Effector memory CD4-positive, alpha-beta T cell (primary cell): ENCODE measurements at places on chromosomes 1 and 21.

DNA sequence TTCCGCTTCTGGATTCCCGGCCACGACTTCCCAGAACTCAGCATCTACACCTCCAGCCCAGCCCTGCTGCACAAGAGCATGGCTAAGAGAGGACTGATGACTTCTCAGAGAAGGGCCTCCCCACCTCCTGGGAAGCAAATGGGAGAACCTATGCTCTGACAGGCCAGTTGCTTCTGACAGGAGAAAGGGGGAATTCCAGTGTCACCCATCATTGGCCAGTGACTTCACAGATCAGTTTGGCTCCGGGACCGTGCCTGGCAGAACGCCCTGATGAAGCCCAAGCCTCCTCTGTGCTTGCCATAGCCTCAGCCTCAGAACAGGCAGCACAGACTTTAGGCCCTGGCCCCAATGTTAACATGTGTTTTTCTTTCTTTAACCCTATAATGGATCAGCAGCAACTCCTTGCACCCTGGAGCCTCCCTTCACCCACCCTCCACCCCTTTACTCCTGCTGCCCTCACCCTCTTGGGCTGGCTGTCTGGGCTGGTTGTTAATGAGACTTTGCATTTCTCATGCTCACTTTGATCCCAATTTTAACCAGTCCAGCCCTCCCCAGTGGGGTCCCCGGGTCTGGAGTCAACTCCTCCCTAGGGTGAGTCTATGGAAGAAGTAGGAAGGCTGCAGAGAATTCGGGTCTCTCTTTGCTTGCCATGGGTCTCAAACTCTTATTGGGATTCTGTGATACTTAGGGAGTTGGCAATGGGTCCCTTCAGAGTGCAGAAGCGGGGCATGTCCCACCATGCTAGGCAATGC lies 42.7 kb upstream of the SLC30A1 start:
- H3K27me3 ChIP-seq, result no peaks in the 10 kb centered on the region
- no peak for DNase-seq
- H3K27ac ChIP-seq, result no peak overlapping the region
- H3K4me3 ChIP-seq, result no peak overlapping the region

GRCh38 chr1:26082020-26082350 lies 14.6 kb upstream of the TRIM63 start:
- no peak for DNase-seq
- no peaks in the 10 kb centered on the region for H3K36me3 ChIP-seq
- no peaks in the 10 kb centered on the region for H3K27me3 ChIP-seq
- no peak overlapping the region for H3K4me3 ChIP-seq
- H3K4me1 ChIP-seq, result no peaks in the 10 kb centered on the region

DNA sequence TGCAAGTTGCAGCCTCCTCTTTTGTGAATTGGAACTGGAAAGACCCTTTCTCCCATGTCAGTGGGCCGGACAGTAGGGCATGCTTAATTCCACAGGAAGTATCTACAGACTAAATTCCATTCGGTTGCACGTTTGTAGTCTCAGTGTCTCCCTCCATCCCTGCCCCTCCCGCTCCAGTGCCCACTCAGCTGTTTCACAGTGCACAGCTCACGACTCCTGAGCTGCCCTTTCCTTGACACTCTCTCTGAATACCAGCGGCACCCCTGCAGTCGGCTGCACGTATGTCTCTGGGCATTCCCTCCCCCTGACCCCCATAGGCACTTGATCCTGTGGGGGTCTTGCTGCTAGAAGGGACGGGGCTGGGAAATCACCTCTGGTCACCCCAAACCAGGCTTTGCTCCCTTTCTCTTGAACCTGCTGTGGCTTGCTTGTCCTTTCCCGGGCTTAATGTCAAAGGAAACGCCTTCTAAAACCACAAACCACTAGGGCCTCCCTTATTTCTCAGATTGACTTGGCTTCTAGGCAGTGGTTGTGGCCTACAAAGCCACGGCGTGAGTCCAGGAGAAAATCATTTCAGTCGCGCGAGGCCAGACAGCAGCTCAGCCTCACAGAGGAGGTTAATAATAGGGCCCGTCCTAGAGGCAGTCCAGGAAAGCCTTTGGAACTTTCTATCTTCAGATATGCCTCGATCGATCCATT lies 365.3 kb upstream of the PROX1 start:
- H3K36me3 ChIP-seq, result no peaks in the 10 kb centered on the region
- H3K27ac ChIP-seq, result no peak overlapping the region
- no peaks in the 10 kb centered on the region for H3K27me3 ChIP-seq
- H3K4me1 ChIP-seq, result no peaks in the 10 kb centered on the region

GRCh38 chr1:2377751-2378440 lies 13.5 kb downstream of the MORN1 start:
- no peaks in the 10 kb centered on the region for H3K27me3 ChIP-seq
- no peaks in the 10 kb centered on the region for H3K36me3 ChIP-seq
- no peak overlapping the region for H3K27ac ChIP-seq
- peaks cover 9% of the 10 kb centered on the region for H3K4me1 ChIP-seq
